ENCODE measurements at places on chromosomes 12 and 14. TPM values are rescaled to one million over a fixed set of nuclear protein-coding genes. Genes with fewer than 3 reads are reported as not detected.

The LRFN5 gene
- 2.1 TPM for total RNA-seq

The GLS2 gene
- total RNA-seq: not detected

GRCh38 chr12:111441107-111441928, 35.6 kb downstream of the SH2B3 start:
- H3K27me3 ChIP-seq: no peaks in the 10 kb centered on the region
- H3K36me3 ChIP-seq: peaks cover 5% of the 10 kb centered on the region
- peak overlapping the region; percentile 63 for H3K27ac ChIP-seq
- H3K4me1 ChIP-seq: peaks cover 39% of the 10 kb centered on the region
- no peak for DNase-seq

The CHGA gene
- not detected for total RNA-seq

GRCh38 chr12:132386926-132387497, 57.6 kb upstream of the GALNT9 start:
- no peaks in the 10 kb centered on the region for H3K4me1 ChIP-seq
- H3K27me3 ChIP-seq: peaks cover 49% of the 10 kb centered on the region
- no peak for DNase-seq
- no peak overlapping the region for H3K4me3 ChIP-seq
- no peak overlapping the region for H3K27ac ChIP-seq

DNA sequence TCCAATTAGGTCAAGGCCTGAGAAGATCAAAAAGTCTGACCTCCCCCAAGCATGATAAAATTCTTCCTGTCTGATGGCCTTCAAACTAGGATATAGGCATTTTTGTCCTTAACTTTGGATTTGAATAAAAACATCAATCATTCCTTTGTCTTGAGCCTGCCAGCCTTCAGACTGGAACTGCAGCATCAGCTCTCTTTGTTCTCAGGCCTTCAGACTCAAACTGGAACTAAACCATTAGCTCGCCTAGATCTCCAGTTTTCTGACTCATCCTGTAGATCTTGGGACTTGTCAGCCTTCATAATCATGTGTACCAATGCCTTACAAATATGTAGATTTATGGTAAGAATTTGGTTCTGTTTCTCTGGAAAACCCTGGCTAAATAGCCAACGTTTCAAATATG, 721.7 kb downstream of the GALC start:
- no peak overlapping the region for H3K4me3 ChIP-seq
- no peaks in the 10 kb centered on the region for H3K4me1 ChIP-seq
- H3K27me3 ChIP-seq: no peaks in the 10 kb centered on the region

The CD163 gene
- not detected for total RNA-seq

The ANKS1B gene
- not detected for total RNA-seq

The PPP1R36 gene
- not detected for total RNA-seq

GRCh38 chr14:23939607-23940326, 13.8 kb upstream of the DHRS4 start:
- no peaks in the 10 kb centered on the region for H3K4me1 ChIP-seq
- no peaks in the 10 kb centered on the region for H3K27me3 ChIP-seq
- no peaks in the 10 kb centered on the region for H3K36me3 ChIP-seq
- DNase-seq: no peak
- H3K4me3 ChIP-seq: no peak overlapping the region
